ENCODE measurements at places on chromosomes 12 and 14. TPM values are rescaled to one million over a fixed set of nuclear protein-coding genes. Genes with fewer than 3 reads are reported as not detected.

The RNASE3 gene
- not detected for total RNA-seq

The ADAMTS20 gene
- total RNA-seq, result not detected

The LAG3 gene
- total RNA-seq, result 0.14 TPM

The PTGDR gene
- not detected for total RNA-seq

The OLR1 gene
- not detected for total RNA-seq

The TMEM132C gene
- total RNA-seq, result not detected

The PRB2 gene
- total RNA-seq, result not detected

The GYS2 gene
- not detected for total RNA-seq

The SLCO1B3 gene
- not detected for total RNA-seq

The TSPAN8 gene
- total RNA-seq, result not detected

The SIX1 gene
- total RNA-seq, result 11.3 TPM

The CPNE6 gene
- not detected for total RNA-seq

The CATSPERB gene
- total RNA-seq, result 1.6 TPM

The HRK gene
- not detected for total RNA-seq

The ACOT4 gene
- total RNA-seq, result 2.0 TPM

The AKAP6 gene
- 1.7 TPM for total RNA-seq

The CD69 gene
- not detected for total RNA-seq

The TBC1D30 gene
- total RNA-seq, result 3.9 TPM

The SMCO2 gene
- total RNA-seq, result not detected

The TRMT5 gene
- 18.0 TPM for total RNA-seq

The MGST1 gene
- total RNA-seq, result 276 TPM

The CTSG gene
- total RNA-seq, result not detected

The PTHLH gene
- total RNA-seq, result 287 TPM

The NANOG gene
- total RNA-seq, result under 0.01 TPM

The TAS2R31 gene
- total RNA-seq, result not detected

The IL26 gene
- total RNA-seq, result not detected

The POTEM gene
- not detected for total RNA-seq

The AQP6 gene
- total RNA-seq, result 0.14 TPM

The PRORP gene
- total RNA-seq, result 55.0 TPM

The PIWIL1 gene
- total RNA-seq, result 0.07 TPM

The CACNA1C gene
- total RNA-seq, result not detected

The SLC6A12 gene
- total RNA-seq, result not detected

The PAX9 gene
- total RNA-seq, result 12.0 TPM

The TAMALIN gene
- 0.07 TPM for total RNA-seq

The EXD2 gene
- total RNA-seq, result 18.7 TPM

The KLRC2 gene
- 0.19 TPM for total RNA-seq

The MBIP gene
- 4.0 TPM for total RNA-seq

The C12orf54 gene
- 2.6 TPM for total RNA-seq

The PLEKHH1 gene
- total RNA-seq, result 6.3 TPM

The TSHR gene
- not detected for total RNA-seq

The CLEC1B gene
- not detected for total RNA-seq

The SMIM41 gene
- total RNA-seq, result not detected

The OR11H6 gene
- total RNA-seq, result not detected

The OAS1 gene
- 5.6 TPM for total RNA-seq

The FOXN4 gene
- total RNA-seq, result not detected

The TCL1B gene
- total RNA-seq, result not detected

Data from airway epithelial cell (primary cell).